NCI-H187 treated with DMSO at 0.1 percent for 48 hours (cell line): ENCODE measurements at places on chromosomes 2 and 18.

DNA sequence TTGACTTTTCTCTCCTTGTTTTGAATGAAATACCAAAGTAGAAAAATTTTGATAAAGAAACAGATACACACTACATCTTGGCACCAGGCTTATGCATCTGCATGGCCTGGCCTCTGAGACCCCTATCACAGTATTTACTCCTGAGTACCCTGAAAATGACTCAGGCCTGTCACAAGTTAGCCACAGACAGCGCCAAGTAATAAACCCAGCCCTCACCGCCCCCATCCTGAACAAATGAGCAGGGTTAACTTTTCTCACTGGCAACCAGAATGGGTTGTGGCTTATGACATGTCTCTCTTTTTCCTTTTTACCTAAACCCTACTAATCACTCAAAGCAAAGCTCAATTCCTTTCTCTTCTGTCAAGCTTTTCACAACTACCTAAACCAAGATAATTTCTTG is 35.3 kb downstream of the SPRED2 start:
- no peak for DNase-seq

- no peak for DNase-seq
Measured at GRCh38 chr2:792687-793086, 115.5 kb upstream of the TMEM18 start.

DNA sequence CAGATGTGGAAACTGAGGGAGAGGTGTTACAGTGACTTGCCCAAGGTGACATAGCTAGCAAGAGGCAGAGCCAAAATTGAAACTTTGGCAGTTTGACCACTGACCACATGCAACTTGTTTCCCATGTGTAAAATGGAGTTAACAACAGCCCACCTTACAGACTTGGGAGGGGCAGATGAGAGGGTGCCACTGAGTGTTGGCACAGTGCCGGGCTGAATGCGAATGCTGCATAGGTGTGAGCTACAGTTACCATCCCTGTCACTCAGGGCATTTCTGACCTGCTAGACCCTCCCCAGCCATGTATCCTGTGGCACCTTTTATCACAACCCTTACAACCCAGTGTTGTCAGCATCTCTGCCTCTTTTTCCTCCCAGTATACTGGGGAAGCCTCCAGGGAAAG is 10.8 kb downstream of the SMARCAL1 start:
- no peak for DNase-seq

DNA sequence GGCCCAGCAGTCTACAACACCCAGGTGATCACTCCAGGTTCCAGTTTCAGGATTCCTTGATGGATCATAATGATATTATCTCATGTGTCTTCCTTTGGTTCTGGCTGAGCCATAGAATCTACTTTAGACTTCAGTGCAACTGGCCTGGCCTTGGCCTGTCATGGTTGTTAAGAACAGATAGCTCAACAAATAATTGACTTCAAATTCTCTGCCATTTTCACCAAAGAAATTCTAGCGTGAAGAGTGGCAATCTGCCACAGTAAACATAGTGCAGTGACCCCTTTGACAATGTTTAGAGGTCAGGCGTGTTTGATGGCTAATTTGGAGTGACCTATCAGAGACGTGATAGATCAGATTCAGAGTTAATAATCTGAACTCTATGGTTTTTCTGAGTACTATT is 50.2 kb upstream of the ZNF385B start:
- no peak for DNase-seq

DNA sequence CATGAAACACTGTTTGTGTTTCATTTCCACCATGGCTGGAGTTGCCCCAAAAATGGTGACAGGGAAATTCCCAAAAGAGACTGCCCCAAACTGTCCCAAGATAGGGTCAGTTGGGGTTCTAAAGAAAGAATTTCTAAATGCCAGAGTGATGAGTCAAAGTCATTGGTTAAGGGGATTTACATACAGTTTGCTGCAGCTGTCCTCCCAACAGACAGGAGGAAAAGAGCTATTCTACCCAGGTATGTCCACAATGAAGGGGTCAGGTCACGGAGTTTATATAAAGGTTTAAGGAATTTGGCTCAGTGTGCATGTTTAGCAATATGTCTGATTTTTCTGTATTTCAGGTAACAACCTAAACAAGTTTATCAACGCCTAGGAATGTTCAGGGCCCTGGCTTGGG is 344.1 kb downstream of the TDRD15 start:
- no peak for DNase-seq

DNA sequence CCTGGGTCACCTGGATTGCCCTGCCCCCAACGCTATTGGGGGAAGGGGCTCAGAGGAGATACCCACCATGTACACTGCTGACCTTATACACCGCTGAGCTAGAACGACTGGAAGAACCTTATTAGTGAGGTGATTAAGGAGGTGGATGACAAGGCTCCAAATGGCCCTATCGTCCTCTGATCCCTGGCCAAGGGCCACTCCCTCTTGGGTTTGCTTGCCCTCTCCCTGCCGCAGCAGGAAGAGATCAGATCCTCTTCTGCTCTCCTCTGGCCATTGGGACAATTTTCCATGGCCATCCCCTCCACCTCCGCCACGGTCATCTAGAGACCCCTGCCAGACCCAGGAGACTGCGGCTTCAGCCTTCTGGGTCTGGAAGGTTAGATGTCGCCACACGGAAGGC is 1.2 kb downstream of the ZNF514 start:
- no peak for DNase-seq

GRCh38 chr18:3037423-3037915 is 24.5 kb upstream of the LPIN2 start:
- DNase-seq, result no peak

DNA sequence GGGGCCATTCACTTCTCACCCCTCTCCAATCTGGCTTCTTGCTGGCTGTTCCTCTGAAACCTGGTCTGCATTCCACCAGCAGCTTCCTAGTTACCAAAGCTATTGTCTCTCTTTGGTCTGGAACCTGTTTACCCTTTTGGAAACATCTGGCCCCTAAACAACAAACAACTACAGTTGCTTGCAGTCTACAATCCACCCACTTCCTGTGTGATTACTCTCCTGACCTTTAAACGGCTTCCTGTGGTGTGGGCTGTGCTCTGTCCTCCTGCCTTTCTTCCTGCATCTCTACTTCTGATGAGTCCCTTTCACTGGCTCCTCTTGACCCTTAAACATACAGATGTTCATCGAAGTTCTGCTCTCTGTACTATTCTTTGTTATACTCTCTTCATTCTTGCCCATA is 303.8 kb downstream of the TDRD15 start:
- no peak for DNase-seq

GRCh38 chr18:48727681-48728080 is 188.8 kb downstream of the CTIF start:
- no peak for DNase-seq

GRCh38 chr18:56475250-56475649 is 163.1 kb downstream of the TXNL1 start:
- no peak for DNase-seq

DNA sequence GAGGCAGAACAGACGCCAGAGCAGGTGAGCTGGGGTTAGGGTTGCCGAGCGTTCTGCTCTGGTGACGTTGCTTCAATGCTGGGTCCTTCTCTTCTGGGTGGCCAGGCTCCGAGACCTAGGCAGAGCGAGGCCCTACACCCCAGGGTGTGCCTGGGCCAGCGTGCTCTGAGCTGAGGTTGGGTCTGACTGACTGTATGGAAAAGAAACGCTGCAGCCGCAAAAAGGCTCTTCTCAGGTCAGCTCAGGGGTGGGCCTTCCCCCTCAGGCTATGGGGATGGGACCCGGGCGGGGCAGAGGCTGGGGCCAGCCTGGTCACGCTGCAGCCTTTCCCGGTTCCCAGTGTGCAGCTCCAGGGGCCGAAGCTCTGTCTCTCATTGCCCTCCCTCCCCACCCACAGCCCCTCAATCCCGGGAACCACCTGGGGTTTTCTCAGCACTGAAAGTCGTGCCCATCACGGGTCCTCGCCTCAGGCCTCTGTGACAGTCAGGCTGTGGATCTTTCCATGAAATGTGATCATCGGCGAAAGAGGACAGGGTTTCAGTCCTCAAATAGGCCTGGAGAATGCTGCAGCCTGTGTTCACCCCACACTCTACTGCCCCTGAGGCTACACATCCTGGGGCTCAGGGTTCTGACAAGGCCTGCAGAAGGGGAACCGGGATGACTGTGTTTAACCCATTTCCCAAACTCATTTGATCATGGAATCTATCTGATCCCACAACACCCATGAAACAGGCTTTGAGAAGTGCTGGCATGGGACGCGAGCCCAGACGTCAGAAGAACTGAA is 19.4 kb downstream of the CYP26B1 start:
- no peak for DNase-seq

- no peak for DNase-seq
Measured at GRCh38 chr2:42601076-42601475, 32.6 kb downstream of the MTA3 start.

DNA sequence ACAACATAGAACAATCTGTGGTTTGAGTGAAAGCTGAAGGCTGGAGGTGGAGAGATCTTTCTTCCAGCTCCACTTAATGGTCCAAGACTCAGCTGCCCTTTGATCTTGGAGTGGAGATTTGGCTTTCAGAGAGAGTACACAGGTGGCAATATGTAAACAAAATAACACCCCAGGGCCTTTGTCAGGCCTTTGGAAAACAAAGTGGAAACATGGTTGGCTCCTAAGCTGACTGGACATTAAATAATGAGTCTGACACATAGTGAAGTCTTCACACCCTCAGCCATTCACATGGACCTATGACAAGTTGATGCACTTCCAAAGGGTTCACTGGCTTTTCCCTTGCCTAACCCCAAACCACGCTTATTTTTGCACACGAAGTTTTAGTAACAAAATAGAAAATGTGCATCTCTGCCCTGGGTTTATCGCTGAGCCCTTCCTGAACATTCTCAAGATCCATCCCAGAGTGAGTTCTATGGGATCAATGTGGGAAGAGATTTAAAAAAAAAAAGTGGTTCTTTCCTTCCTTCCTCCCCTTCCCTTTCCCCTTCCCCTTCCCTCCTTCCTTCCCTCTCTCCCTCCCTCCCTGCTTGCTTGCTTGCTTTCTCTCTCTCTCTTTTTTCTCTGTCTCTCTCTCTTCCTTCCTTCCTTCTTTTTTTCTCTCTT is 201.3 kb upstream of the NT5C1B start:
- DNase-seq, result no peak

GRCh38 chr2:34498561-34498960 is 899.5 kb upstream of the FAM98A start:
- DNase-seq, result no peak

GRCh38 chr2:169507698-169508097 is 1.8 kb upstream of the KLHL41 start:
- DNase-seq, result no peak

DNA sequence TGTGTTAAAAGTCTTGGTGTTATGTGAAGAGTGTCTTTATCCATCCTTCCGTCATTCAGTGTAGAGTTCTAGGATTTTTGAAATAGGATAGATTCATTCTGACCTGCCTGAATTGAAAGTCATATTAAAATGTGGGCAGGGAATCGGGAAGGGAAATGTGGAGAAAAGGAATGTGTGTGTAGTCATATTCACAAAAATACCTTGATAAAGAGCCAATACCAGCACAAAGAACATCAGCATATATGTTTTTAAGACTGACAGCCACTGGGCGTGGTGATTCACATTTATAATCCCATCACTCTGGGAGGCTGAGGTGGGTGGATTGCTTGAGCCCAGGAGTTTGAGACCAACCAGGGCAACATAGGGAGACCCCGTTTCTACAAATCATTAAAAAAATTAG is 188.1 kb downstream of the CAMKMT start:
- no peak for DNase-seq

DNA sequence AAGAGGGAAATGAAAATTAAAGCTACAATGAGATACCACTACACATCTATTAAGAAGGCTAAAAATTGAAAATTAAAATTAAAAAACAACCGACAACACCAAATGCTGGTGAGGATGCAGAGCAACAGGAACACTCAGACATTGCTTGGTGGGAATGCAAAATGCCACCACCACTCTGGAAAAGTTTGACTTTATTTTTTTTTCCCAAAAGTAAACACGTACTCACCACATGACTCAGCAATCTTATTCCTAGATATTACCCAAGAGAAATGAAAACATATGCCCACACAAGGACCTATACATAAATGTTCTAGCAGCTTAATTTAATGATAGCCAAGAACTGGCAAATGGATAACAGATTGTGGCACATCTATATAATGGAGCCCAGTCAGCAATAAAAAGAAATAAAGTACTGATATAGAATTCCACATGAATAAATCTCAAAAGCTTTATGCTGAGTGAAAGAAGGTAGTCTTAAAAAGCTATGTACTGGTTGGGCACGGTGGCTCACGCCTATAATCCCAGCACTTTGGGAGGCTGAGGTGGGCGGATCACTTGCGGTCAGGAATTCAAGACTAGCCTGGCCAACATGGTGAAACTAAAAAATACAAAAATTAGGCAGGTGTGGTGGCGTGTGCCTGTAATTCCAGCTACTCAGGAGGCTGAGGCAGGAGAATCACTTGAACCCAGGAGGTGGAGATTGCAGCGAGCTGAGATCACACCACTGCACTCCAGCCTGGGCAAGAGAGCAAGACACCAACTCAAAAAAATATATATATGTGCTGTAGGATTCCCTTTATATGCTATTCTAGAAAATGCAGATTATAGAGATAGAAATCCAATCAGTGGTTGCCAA is 4.2 kb upstream of the PROC start:
- DNase-seq, result no peak

- no peak for DNase-seq
Measured at GRCh38 chr2:37982147-37982582, 57.1 kb downstream of the RMDN2 start.

DNA sequence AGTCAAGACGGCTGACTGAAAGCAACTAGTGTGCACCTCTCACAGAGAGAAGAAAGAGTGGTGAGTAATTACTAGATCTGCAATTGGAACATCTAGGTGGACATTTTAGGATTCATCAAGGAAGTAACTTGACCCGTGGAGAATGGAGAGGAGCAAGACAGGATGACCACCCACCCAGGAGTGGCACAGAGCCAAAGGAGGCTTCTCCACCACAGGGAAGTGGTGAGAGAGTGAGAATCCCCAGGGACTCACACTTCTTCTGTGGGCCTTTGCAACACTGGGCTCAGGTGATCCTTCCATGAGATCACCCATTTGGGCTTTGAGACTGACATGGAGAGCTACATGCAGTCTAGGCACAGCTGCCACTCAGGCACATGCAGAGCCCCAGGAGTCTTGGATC is 132.8 kb upstream of the GALNT5 start:
- no peak for DNase-seq

- DNase-seq, result no peak
Measured at GRCh38 chr2:172380436-172381274, 46.7 kb upstream of the ITGA6 start.

GRCh38 chr2:143840601-143841000 is 679.3 kb downstream of the ZEB2 start:
- DNase-seq, result no peak

GRCh38 chr2:34045101-34045655 is 446.1 kb upstream of the FAM98A start:
- DNase-seq, result no peak

- no peak for DNase-seq
Measured at GRCh38 chr2:127407661-127408003, 10.6 kb upstream of the PROC start.

- no peak for DNase-seq
Measured at GRCh38 chr2:30927465-30928075, 120.3 kb upstream of the CAPN13 start.
